Nasal cavity respiratory epithelium epithelial cell of viscerocranial mucosa (primary cell): ENCODE measurements at places on chromosomes 1 and 21. TPM values are rescaled to one million over a fixed set of nuclear protein-coding genes. Genes with fewer than 3 reads are reported as not detected.

The ACTL8 gene
- not detected in 2 replicates for total RNA-seq

The CTSS gene
- 2.1 and 12.4 TPM in 2 replicates for total RNA-seq

The GPR3 gene
- total RNA-seq = under 0.01 TPM in 2 replicates

The S100A9 gene
- 1,477 and 2,600 TPM in 2 replicates for total RNA-seq

The DNAJC6 gene
- 3.8 TPM in 2 replicates for total RNA-seq

The SAMSN1 gene
- not detected in 2 replicates for total RNA-seq

The OPTC gene
- total RNA-seq = not detected in 2 replicates

The GPR37L1 gene
- not detected in 2 replicates for total RNA-seq

The PGLYRP4 gene
- total RNA-seq = 4.0 and 7.9 TPM in 2 replicates

The ZMYND12 gene
- total RNA-seq = 0.68 and 1.00 TPM in 2 replicates

The UBAP2L gene
- 29.4 and 81.0 TPM in 2 replicates for total RNA-seq

The TTLL10 gene
- 0.28 TPM in 1 of 2 replicates, not detected in the other for total RNA-seq

The UBE2U gene
- total RNA-seq = not detected in 2 replicates

The IL6R gene
- total RNA-seq = 24.3 and 35.8 TPM in 2 replicates

The PROX1 gene
- total RNA-seq = 0.14 and 0.34 TPM in 2 replicates

The VCAM1 gene
- not detected in 2 replicates for total RNA-seq

The GBP4 gene
- total RNA-seq = under 0.01 and 0.36 TPM in 2 replicates

The TSSK3 gene
- total RNA-seq = 0.28 and 0.34 TPM in 2 replicates

The UAP1 gene
- 122 and 179 TPM in 2 replicates for total RNA-seq

The NFASC gene
- 0.34 and 1.1 TPM in 2 replicates for total RNA-seq

The GBP7 gene
- total RNA-seq = not detected in 2 replicates

The KCNK1 gene
- 20.8 and 24.6 TPM in 2 replicates for total RNA-seq

The ATP6V0B gene
- 122 and 311 TPM in 2 replicates for total RNA-seq

The MATN1 gene
- total RNA-seq = not detected in 2 replicates

The GSTM1 gene
- 1.4 TPM in 1 of 2 replicates, not detected in the other for total RNA-seq

The GSTM3 gene
- total RNA-seq = 10.5 and 28.0 TPM in 2 replicates

The CD2 gene
- total RNA-seq = not detected in 2 replicates

The NMNAT2 gene
- total RNA-seq = 0.34 and 0.50 TPM in 2 replicates

The MYBPHL gene
- total RNA-seq = not detected in 2 replicates

The DISP1 gene
- 1.4 and 3.3 TPM in 2 replicates for total RNA-seq

The SPRR2E gene
- 1.1 and 21.5 TPM in 2 replicates for total RNA-seq

The RNF207 gene
- total RNA-seq = 4.1 and 23.6 TPM in 2 replicates

The FAM72A gene
- total RNA-seq = 0.68 and 0.85 TPM in 2 replicates
